ENCODE measurements at places on chromosomes 16 and 17.

DNA sequence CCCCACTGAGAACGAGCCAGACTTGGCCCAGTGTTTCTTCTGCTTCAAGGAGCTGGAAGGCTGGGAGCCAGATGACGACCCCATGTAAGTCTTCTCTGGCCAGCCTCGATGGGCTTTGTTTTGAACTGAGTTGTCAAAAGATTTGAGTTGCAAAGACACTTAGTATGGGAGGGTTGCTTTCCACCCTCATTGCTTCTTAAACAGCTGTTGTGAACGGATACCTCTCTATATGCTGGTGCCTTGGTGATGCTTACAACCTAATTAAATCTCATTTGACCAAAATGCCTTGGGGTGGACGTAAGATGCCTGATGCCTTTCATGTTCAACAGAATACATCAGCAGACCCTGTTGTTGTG is 631 bp downstream of the BIRC5 start:
- DNase-seq, result no peak

GRCh38 chr17:55272711-55273578 is 8.2 kb downstream of the HLF start:
- DNase-seq, result no peak

- DNase-seq, result no peak
Measured at GRCh38 chr16:4746991-4747574, 12.7 kb downstream of the DNAAF8 start.

DNA sequence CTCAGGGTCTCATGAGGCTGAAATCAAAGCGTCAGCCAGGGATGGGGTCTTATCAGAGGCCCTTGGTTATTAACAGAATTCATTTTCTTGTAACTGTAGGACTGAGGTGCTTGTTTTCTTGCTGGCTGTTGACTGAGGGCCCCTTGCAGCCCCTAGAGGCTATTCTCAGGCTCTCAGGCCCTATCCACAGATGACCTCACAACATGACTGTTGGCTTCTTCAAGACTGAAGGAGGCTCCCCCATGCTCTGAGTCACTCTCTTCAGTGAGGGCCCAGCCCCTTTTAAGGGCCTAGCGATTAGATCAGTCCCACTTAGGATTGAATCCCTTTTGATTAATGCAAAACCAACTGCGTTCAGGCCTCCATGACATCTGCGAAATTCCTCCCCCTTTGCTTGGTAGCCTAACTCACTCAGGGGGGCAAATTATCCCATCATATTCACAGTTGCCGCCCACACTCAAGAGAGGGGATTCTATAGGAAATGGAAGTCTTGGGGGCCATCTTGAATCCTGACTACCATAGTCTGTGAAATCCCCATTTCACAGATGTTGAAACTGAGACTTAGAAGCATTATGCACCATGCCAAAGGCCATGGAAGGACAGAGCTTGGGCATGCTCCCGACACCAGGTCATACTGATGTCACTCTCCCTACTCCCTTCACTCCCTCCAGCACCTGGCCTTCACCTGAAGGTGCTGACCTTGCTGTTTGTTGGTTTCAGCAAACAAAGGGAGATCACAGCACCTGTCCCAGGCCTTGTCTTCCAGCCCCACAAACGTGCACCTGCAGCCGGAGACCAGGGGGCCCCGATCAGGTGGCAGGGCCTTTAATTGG is 592.3 kb downstream of the MAF start:
- DNase-seq, result no peak

GRCh38 chr17:794876-795275 is 12.7 kb downstream of the MRM3 start:
- no peak for DNase-seq

GRCh38 chr17:69815406-69815805 is 259.6 kb upstream of the KCNJ16 start:
- no peak for DNase-seq

DNA sequence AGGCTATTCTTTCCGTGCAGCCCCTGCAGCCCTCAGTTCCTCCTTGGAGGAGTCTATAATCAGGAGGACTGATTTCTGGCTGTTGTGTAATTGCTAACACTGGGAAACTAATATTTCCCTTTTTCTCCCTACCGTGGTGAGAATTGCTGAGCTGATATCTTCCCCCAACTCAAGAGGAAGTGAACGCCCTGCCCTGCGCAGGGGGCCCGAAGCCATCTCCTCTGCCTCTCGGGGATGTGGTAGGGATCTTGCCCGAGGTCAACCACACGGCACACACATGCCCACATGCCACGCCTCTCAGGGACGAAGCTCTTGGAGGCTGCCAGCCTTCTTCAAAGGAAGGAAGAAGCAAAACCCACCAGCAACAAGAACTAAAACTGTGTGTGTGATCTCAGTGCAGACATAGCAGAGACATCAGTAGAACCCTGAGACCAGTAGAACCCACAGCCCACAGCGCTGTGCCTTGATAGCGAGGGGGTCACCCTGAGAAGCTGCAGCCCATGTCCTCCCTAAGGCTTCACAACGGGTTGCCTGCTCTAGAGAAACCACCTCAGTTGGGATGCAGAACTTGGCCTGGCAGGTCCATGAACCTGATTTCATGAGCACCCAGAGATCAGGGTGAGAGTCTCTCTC is 8.9 kb upstream of the ULK2 start:
- no peak for DNase-seq

DNA sequence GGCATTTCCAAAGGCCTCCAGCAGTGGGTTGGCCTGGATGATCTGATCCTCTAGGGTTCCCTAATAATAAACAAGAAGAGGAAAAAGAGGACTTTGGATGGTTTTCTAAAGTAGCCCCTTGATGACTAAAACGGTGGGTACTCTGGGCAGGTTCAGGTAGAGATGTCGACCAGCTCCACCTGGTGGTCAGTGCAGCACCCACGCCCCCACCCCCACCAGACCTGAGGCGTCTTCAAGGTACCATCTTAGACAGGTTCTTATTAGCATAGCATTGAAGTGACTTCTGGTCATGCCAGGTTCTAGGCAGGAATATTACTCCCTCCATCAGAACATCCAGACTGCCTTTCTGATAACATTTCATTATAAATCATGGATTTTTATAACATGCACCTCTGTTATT is 15.0 kb downstream of the MYH13 start:
- no peak for DNase-seq

DNA sequence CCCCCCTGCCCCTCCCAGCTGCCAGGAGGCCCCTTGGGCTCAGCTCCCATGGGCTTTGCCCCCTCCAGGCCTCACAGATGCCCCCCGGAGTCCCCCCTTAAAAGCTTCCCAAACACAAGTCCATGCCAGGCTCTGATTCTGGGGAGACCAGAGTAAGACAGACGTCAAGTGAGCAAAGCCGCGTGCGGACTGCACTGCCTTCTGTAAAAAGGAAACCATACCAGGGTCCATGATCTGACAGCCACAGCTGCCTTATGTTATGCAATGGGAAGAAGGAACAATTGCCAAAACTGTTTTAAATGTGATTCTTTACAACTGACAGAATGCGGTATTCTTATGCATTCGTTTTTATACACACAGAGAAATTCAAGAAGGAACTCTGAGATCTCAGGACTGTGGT is 17.9 kb upstream of the HEXD start:
- DNase-seq, result no peak

DNA sequence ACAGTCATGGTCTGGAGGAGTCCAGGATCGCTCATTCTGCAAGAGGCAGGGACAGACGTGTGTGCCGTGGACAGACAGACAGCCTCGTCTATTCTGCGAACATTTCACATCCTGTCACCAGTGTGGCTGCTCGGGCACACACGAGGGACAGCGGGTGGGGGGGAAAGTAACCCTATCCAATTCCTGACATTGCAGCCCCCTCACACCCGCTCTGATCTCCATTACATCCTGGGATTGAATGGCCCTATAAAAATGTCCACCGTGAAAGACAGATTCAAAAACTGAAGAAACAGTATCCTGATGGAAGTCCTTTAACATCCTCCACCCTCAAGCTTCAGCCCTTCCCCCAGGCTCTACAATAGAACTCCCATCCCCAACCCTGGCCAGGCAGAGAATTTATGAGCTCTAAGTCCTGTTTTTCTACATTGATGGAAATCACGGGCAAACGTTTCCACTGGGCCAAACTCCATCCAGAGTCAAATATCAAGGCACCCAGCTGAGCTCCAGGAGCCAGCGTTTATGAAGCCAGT is 39.4 kb downstream of the HS3ST3A1 start:
- no peak for DNase-seq

DNA sequence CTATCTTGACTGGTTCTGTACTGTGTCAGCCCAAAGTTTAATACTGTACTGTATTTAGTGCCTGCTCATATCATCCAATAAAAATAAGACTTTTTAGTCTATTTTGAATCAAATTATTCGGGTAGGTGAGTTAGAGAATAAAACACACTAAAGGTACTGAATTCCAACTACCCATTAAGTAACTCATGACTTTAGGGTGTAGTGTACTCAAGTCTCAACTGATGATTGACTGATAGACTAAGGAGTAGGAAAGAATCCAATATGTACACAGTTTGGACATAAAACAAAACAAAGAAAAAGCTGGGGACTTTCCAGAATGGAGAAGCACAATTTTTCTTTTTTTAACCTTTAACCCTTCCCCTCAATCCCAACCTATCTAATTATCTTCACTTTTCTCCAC is 4.1 kb downstream of the EZH1 start:
- DNase-seq, result no peak

DNA sequence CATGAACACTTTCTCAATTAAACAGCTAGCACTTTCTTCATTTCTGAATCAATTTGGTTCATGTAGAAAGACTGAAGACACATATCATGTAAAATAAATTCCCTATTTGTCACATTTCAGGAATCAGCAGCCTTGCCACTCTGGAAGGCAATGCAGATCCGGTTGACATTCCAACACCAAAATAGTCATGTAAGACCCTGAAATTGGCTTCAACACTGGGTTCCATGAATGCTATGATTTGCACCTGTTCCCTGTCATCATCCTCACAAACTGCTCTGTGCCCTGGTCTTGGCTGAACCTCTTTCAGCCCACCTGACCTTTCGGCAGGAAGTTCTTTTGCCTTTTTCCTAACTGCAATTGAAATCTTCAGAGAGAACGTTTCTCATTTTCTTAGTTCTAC is 156.9 kb downstream of the CDH8 start:
- DNase-seq, result no peak

DNA sequence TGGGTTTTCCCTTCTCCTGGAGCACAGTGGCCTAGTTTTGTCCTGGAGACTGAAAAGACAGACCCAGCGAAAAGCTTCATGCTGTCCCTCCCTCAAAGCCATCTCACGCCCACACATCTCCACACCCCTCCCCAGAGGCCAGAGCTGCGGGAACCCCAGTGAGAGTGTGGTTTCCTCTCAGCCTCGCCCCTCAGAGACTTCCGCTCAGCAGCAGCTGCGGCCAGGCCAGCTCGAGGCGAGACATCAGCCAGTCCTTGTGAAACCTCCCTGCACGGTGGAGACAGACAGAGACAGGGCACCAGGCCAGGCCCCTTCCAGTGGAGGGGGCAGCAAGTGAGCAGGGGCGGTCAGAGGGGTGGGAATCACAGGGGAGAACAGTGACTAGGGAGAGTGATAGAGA is 77.0 kb upstream of the TNRC6C start:
- DNase-seq, result no peak

DNA sequence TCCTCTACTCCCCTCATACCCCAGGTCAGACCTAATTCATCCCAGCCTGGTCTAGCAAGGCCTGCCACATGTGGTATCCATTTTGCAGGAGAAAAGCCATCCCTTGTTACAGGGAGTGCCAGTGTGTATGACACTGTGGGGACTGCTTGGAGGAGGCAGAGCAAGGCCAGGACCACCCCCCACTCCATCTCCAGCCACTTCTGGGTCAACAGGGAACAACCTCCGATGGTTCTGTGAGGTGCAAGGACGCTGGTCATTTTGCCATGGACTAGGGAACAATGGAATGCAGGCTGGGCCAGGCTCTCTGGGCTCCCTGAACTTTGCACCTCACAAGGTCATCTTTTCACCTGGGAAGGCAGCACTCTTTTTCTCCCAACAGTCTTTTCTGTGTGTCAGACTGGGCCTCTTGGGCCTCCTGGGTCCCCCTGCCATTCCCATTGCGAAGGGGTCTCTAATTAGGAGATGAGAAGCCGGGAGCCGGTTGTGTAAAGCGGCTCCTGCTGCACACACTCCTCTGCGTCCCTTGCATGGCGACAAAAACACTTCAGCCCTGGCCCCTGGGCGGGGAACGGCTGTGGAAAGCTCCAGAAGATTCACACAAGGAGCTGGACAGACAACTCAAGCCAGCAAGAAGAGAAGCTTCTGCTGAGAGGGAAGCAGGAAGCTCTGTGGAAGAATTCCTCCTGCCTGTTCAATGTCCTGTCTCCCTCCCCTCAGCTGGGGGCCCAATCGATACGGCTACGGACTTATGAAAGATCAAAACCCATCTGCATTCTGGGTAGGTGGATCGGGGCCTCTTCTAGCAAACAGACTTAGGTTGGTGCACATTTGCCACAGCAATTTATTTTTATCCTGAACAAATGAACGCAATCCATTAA is 38.5 kb upstream of the MTSS2 start:
- DNase-seq, result no peak

GRCh38 chr16:49495596-49496355 is 122.2 kb downstream of the C16orf78 start:
- DNase-seq, result no peak

DNA sequence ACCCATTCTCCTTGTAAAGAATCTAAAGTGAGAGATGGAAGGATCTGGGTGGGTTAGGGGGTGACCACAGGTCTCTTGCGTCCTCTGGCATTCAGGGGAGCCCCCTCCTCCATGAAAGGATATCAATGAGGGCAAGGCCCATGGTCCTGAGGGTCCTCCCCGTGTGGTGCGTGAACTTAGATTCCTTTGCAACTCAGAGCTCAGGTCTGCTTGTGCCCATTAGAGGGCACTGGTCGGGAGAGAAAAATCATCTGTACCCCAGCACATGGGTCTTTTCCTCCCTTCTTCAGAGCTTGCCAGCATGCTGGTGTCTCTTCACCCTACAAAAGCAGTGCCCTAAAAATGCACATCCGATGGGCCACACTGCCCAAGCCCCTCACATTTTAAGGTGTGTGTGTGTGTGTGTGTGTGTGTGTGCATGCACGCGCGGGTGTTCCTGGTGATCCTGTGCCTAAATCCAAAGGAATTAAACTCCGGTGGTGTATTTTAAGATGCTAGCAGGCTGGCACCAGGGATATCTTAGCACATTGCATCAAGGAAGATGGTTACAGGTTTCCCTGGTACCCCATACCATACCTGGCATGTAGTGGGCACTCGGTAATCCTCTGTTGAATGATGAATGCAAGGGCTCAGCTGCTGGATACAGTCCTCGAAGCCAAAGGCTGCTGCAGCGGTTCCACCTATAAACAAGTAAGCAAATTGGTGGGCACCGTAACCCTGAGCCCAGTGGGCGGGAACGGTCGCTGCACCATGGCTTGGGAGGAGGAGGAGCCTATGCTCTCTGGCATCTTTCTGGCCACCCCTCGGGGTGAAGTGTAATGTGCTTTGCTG is 4.7 kb downstream of the C1QTNF1 start:
- DNase-seq, result no peak

DNA sequence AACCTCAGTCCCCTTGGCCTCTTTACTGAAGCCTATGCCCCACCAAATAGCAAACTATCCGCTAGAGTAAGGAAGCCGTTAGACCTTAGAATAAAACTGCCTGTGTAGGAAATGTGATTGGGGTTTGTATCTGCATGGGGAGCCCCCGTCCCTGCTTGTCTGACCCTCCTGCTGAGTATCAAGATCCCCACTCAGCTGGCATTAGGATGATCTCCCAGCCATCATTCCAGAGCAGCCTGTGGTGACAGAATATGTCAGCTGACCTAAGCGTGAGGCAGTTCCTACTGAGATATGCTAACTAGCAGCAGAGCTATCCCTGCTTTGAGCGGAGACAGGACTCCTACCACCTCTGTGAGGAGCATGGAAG is 645 bp upstream of the GFOD2 start:
- no peak for DNase-seq

GRCh38 chr16:11619327-11619851 is 32.7 kb upstream of the LITAF start:
- no peak for DNase-seq

Data from D721Med (cell line).